ENCODE measurements at places on chromosomes 5 and 9.
A peak's percentile ranks its signal among the peaks of the same experiment; 100 is the strongest.

- DNase-seq: no peak
These were observed 389.9 kb upstream of the CTNND2 start for GRCh38 chr5:12294151-12294550.

DNA sequence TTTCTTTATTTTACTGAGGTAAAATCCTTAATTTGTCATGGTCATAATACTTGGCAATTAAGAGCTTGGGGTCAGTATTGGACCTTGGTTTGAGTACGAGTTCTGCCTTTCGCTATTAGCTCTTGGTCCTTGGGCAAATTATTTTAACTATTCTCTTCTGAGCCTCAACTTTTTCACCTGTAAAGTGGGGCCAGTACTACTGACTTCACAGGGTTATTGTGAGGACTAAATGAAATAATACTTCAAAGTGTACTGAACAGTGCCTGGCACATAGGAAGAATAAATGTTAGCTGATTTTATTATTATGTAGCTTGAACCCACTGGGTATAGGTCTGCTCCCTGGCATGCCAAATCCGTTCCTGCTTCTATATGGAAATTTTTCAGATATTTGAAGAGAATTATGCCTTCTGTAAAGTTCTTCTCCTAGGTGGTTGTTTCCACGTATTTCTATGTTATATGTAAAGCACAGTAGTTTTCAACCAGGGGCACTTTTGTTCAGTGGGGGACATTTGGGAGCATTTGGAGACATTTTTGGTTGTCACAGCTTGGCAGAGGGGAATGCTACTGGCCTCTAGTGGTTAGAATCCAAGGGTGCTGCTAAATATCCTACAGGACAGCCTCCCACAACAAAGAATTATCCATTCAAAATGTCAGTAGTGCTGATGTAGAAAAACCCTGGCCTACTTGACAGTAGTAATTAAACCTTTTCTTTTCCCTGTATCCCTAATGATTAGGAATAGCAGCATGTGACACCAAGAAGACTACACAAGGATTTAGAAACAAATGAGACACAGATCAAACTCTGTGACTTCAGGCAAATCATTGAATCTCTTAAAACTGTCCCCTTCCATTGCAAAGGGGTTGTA lies 4.5 kb downstream of the RCL1 start:
- DNase-seq: no peak

- DNase-seq: no peak
These were observed 45.7 kb upstream of the ALDH1B1 start for GRCh38 chr9:38346811-38347210.

- DNase-seq: no peak
These were observed 1150.6 kb downstream of the DTWD2 start for GRCh38 chr5:117837786-117838185.

- no peak for DNase-seq
These were observed 128.3 kb downstream of the EFNA5 start for GRCh38 chr5:107542428-107542827.

- DNase-seq: no peak
These were observed 35.8 kb upstream of the SPRY4 start for GRCh38 chr5:142360607-142361120.

GRCh38 chr5:72433522-72433921 lies 73.7 kb downstream of the ZNF366 start:
- DNase-seq: no peak

DNA sequence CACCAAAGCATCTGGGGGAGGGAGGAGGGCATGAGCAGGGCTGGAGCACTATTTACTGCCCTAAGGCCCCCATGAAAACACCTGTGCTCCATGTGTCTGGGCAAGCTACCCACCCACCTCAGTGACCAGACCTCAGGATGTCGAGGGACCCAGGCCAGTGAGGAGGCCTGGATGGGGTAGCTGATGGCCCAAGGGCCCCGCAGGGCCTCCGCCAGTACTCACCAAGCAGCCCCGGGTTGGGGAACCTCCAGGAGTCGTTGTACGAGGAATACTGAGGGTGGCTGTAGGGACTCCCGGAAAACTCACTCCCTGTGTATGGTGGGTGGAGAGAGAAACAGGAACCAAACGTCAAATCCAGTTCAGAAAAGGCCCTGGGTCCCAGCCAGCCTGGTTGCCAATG lies 187.4 kb downstream of the PAX5 start:
- DNase-seq: no peak

- no peak for DNase-seq
These were observed 564.4 kb upstream of the NUDT12 start for GRCh38 chr5:104126980-104127379.

GRCh38 chr5:132008961-132009680 lies 2.3 kb downstream of the ACSL6 start:
- DNase-seq: no peak

- no peak for DNase-seq
These were observed 54.1 kb downstream of the USP20 start for GRCh38 chr9:129889122-129889940.

DNA sequence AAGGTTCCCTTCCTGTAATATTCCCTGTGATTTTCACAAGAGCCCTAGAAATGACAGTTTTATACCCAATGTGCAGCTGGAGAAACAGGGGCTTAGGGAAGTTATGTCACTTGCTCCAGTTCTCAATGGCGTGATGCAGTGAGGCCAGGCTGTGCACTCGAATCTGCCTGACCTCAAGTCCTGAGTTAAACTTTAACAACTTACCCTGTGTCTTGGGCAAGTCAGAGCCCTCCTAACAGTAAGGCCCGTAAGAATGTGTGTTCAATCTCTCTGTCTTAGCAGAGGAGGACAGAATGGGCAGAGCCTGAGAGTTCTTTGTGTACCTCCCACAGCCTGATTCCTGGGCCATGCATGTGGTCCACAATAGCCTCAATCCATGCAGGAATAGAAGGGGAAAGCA lies 181.1 kb downstream of the TRIM32 start:
- DNase-seq: no peak

GRCh38 chr5:8701251-8701650 lies 832.3 kb downstream of the MTRR start:
- no peak for DNase-seq

GRCh38 chr5:126615286-126615685 lies 14.5 kb downstream of the PHAX start:
- DNase-seq: no peak

GRCh38 chr9:126860077-126860756 lies at the start of gene ZBTB34:
Gene ZBTB34 (plus strand): TSS chr9:126860639. CDS start chr9:126879400, 18,761 bp downstream.
- DNase-seq: peak; percentile 74

GRCh38 chr9:72431036-72431435 lies 66.0 kb upstream of the ZFAND5 start:
- DNase-seq: no peak

DNA sequence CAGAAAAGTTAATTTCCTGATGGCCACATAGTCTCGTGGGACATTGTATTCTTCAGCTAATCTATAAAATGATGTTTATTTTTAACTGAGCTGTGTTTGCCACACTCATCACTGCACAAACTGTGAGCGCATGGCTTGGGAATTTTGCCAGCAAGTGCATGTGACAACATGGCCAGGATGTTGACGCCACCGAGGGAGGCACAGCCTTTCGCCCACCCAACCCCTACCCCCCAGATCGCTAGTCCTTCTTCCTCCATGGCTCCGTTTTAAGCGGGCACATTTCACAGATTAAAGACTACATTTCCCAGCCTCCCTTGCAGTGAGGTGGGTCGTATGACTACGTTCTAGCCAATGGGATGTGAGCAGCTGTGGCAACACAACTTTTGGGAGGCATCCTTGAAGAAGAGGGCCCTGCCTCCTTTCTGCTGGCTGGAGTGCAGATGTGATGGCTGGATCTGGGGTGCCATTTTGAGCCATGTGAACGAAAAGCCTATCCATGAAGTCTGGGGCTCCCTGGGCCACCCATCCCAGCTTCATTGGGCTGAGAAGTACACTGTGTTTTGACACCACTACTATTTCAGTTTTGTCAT lies 7.9 kb downstream of the NRARP start:
- no peak for DNase-seq

DNA sequence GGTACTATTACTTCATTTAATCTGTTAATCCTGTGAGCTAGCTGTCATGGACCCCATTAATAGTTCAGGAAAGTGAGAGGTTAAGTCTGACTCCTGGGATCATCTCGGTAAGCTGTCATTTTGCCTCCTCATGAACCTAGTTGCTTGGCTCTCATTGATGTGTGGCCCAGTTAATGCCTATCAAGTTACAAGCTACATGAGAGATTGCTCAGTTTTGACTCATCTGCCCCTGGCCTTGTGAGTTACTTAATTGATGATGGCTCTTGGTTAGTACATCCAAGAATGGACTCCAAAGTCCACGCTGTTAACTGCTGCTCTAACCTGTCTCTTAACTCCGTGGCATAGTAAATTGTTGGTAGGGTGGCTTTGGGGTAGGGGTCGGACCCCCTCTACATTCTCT lies 23.9 kb downstream of the LARP1 start:
- DNase-seq: no peak

- DNase-seq: no peak
These were observed 23.1 kb downstream of the P4HA2 start for GRCh38 chr5:132204371-132205135.

GRCh38 chr5:62093976-62094375 lies 212.0 kb upstream of the KIF2A start:
- no peak for DNase-seq

- no peak for DNase-seq
These were observed 52.7 kb upstream of the UBTD2 start for GRCh38 chr5:172336264-172336663.

DNA sequence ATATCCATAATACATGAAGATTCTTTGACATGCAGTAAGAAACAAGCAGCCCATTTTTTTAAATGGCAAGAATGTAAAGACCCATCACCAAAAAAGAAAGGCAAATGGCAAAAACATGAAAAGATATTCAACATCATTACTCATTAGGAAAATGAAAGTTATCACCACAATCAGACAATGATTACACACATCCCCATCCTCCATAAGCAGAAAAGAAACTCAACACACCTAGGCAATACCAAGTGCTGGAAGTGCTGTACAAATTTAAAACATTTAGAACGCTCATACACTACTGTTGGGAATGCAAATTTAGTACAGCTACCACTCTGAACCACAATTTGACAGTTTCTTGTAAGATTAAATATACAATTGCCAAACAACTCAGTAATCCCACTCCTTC lies 466.7 kb downstream of the ACTL7B start:
- DNase-seq: no peak

- no peak for DNase-seq
These were observed 310.8 kb downstream of the YTHDC2 start for GRCh38 chr5:113824307-113824706.

- DNase-seq: peak; percentile 26
These were observed at the start of gene SMIM3 for GRCh38 chr5:150778517-150779396. Gene SMIM3 (plus strand): TSS chr5:150778757. CDS start chr5:150795441, 16,684 bp downstream.
